Right cardiac atrium (tissue), 5 donors: ENCODE measurements at places on chromosomes 1 and 21. TPM values are rescaled to one million over a fixed set of nuclear protein-coding genes. Genes with fewer than 3 reads are reported as not detected.

The LPAR3 gene
- polyA plus RNA-seq = 23.9 TPM

The TCHH gene
- 0.09 TPM for polyA plus RNA-seq

The CCDC27 gene
- polyA plus RNA-seq = not detected

The CLK2 gene
- 21.8 TPM for polyA plus RNA-seq

The NTMT2 gene
- polyA plus RNA-seq = 1.6 TPM

DNA sequence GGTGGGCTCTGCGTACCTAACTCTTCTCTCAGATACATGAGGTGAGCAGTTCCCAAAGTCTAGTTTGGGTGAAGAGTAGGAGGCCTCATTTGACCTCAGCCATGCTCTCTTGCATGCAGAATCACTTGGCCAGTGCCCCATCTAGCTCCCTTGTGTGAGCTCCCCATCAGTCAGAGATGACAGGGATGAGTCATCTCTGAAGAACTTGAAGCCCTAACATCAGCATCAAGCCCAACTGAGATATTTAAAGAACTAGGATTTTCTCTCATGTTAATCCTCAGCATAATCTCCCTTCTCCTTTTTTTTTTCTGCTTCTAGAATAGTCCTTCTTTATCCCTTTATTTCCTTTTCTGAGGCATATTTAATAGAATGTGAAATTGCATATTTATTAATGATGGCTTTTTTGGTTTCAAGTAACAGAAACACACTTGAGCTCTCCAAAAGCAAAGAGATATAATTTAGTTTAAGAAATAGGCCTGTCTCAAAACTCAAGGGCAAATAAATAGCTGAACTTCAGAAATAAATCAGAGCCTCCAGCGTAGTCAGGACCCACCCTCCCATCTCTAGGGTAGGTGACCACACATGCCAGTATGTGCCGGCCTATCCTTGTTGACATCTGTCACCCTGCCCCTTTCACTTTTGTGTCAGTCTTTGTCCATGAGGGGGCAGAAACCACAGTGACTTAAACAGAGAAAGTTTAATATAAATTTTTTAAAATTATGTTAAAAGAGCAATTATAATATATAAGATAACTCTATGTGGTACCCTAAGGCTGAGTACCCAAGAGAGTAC is 112.3 kb downstream of the TSEN15 start:
- no peak for DNase-seq

DNA sequence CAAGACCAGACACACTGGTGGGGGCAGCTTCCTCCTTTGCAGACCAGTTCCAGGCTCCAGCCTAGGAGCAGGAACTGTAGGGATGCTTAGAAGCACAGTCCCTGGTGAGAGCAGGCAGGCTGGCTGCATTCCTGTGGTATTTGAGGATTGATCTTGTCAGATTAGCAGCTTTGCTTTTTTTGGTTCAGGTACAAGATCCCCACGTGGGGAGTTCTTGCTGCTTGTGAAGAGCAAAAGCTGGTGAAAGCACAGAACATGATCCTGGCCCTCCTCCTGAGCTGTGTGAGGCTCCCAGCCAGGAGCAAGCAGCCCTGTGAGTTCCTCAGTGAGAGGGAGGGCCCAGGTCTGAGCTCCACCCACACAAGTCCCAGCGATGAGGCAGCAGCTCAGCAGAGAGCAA is 75.3 kb upstream of the ARTN start:
- no peak for DNase-seq

DNA sequence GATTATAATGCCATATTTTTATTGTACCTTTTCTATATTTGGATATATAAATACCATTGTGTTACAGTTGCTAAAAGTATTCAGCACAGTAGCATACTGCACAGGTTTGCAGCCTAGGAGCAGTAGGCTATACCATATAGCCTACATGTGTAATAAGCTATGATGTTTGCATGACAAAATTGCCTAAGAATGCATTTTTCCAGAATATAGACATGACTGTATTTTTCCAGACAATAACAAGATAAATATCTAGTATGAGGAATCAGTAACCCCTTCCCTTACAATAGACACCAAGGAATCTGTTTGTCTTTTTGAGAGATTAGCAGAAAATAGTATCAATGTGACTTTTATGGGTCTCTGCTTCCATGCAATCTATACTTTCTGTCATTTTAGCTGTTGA is 228.6 kb downstream of the GRIK1 start:
- DNase-seq = no peak

DNA sequence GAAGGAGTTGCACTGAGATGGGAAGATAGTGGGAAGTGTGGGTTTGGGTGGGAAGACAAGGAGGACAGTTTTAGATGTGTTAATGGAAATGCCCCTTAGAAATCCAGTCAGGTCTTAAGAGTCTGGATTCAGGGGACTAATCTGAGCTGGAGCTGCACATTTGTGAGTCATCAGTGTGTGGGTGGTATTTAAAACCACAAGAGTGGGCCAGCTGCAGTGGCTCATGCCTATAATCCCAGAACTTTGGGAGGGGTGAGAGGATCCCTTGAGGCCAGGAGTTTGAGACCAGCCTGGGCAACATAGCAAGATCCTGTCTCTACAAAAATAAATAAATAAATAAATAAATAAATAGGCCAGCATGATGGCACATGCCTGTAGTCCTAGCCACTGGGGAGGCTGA is 40.9 kb upstream of the SLC6A9 start:
- no peak for DNase-seq

DNA sequence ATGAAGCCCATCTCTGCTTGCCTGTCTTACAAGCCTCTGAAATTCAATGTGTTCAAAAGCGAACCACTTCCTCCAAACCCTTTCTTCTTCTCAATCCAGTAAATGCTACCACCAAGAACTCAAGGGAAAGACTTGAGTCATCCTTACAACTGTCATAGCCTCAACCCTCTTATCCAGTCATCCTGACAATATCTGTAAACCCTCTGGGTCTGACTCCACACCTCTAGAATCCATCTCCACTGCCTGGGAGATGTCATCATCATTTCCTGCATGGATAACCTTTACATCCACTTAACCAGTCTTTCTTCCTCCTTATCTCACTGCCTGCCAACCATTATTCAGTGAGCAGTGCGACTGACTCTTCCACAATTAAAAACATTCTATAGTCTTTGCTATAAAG is 441.1 kb downstream of the SETD4 start:
- DNase-seq = no peak

GRCh38 chr1:100597061-100597741 is 59.3 kb downstream of the GPR88 start:
- DNase-seq = no peak

- no peak for DNase-seq
Measured at GRCh38 chr1:61241973-61242381, 159.6 kb downstream of the NFIA start.

DNA sequence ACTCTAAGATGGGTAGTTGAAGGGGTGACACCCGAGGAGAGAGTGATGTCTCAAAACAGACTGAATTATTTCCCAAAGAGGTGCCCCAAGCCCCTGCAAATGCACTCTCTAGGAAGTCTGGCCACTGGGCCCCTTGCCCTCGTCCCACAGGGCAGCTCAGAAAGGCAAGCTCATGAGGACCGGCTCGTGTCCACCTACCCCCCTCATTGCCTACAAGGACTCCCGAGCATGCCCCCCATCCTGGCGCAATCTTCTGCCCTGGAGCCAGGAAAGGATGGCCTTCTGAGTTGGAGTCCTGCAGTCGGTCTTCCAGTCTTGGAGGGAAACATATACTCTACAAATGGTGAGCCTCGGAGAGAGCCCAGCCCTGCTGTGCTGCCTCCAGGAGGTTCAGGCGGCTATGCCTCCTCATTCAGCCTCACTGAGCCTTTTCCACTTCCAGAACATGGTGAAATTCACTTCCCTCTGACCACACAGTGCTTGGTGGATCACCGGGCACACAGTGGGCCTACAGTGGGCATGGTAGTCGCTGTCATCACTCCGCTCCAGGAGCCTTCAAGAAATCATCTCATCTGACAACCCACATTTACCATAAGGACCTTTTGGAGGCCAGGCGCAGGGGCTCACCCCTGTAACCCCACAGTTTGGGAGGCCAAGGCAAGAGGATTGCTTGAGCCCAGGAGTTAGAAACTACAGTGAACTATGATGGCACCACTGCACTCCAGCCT is 5.8 kb upstream of the WNT3A start:
- DNase-seq = no peak

- no peak for DNase-seq
Measured at GRCh38 chr1:242754926-242755325, 230.4 kb upstream of the PLD5 start.

GRCh38 chr1:20998826-20999225 is 177.9 kb downstream of the EIF4G3 start:
- no peak for DNase-seq

GRCh38 chr1:79663916-79664315 is 657.4 kb upstream of the ADGRL4 start:
- DNase-seq = no peak

GRCh38 chr1:91526496-91526895 is 25.8 kb downstream of the CDC7 start:
- DNase-seq = peak; percentile 42

GRCh38 chr21:28712411-28712810 is 280.3 kb downstream of the LTN1 start:
- no peak for DNase-seq

DNA sequence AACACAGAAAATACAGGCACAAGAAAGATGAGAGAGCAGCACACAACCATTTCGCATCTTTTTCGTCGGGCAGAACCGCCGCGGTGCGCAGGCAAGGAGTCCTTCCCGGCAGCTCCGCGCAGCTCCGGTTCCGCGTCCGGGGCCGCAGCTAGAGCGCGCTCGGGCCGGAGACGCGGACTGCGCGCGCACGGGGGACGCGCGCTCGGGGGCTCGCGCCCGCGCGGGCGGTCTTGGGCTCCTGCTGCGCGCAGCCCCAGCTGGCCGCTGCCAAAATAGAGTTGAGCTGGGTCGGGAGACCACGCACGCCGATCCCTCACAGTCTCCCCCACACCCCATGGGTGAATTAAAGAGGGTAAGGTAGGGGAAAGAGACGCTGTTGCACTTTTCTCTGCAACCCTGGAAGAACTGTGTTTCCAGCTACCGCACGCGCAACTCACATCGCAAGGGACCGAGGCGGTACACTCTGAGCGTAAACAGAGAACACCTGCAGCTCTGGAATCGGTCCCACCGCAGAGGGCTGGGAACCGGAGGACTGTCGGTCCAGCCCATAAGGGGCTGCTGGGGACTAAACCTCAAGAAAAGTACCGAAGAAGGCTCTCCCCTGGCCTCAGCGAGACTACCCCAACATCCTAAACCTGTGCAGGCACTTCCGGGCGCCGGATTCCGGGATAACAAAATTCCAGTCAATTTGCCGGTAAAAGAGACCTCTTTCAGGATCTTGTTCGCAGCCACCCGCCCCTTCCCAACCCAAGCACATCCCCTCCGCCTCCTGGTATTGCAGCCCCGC is 1.7 kb downstream of the NR5A2 start:
- peak; percentile 58 for DNase-seq

- DNase-seq = no peak
Measured at GRCh38 chr1:175364424-175365076, 172.0 kb upstream of the KIAA0040 start.

- peak; percentile 48 for DNase-seq
Measured at GRCh38 chr21:43303275-43304178, 123.4 kb downstream of the SIK1 start.

- no peak for DNase-seq
Measured at GRCh38 chr1:94026619-94027380, 94.1 kb downstream of the ABCA4 start.
